AML-193 (cell line): ENCODE measurements at places on chromosomes 5 and 9.

DNA sequence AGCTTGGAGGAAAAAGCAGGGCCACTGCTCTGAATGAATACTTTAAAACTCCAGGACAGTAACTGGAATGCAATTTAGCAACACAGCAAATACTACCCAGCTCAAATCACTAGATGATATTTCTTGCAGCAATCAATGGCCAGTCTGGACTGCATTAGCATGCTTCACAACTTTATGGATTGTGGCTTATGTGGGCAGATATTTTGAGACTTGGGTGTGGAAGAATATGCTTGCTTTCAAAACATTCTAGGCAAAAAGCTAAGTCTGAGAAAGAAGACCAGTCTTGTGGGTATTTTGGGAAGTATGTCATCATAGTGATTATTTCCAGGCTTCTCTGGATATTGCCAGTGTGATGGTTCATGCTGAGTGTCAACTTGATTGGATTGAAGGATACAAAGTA, 3.1 kb downstream of the RANBP3L start:
- no peak for DNase-seq

DNA sequence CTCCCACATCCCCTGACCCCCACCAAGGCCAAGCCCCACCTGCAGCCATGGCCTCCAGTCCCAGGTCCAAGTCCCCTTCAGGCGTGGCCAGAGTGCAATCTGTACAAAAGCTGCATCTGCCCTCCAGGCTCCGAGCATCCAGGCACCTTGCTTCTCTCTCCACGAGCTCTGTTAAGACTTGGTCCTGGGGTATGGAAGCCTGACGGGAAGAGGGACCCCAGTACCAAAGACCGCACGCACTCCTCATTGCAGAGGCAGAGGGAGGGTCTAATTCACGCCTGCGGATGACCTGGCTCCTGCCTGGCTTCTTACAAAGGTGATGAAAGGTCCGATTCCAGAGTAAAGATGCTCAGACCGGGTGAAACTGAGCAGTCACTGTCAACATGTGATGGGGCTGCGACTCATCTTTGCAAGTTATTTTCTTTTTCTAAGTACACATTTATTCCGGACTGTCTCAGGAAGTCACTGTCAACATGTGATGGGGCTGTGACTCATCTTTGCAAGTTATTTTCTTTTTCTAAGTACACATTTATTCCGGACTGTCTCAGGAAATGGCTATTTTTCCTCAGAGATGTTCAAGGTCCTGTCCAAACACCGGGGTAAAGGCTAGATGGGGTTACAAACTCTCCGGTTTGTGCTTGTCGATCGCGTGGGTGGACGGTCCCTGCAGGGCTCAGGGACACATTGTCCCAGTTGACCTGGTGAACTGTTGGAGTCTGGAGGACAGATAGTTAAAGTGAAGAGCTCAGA, 252.0 kb upstream of the IRX4 start:
- DNase-seq, result no peak

- no peak for DNase-seq
Observed at GRCh38 chr9:113137196-113138168, 13.3 kb upstream of the SLC31A2 start.

- no peak for DNase-seq
Observed at GRCh38 chr5:39515881-39516280, 91.1 kb upstream of the DAB2 start.

DNA sequence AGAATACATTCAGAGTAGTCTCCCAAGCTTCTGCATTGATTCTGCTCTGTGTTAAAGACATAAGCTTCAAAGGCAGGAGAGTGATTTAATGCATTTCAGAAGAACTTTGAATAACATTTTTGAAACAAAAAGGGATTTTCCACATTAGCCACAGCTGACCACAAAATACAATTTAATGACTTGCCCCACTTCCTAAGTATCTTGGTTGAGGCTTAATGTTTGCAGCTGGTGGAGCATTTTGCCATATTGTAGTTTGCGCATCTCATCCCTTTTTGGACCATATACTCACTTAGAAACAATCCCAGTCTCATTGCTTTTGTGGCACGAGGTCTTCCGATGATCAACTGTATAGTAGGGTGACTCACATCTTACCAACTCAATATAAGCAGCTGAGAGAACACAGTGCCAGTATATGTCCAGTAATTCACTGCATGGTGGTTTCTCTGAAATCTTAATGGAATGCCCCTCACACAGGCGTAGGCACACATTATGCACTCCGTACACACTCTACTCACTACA, 455.8 kb upstream of the PTGER4 start:
- DNase-seq, result no peak

- DNase-seq, result no peak
Observed at GRCh38 chr9:92654481-92655301, 15.2 kb downstream of the IPPK start.

DNA sequence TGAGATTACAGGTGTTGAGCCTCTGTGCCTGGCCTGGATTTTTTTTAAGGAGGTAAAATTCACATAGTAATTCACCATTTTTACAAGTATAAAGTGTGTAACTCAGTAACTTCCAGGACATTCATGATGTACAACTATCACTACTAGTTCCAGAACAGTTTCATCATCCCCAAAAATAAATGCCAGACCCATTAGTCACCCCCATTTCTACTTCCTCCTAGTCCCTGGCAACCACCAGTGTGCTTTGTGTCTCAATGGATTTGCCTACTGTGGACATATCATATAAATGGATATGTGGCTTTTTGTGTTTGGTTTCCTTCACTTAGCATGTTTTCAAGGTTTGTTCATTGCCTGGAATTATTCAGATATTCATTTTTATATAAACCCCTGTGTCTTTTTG, 72.5 kb upstream of the PANK3 start:
- DNase-seq, result no peak

DNA sequence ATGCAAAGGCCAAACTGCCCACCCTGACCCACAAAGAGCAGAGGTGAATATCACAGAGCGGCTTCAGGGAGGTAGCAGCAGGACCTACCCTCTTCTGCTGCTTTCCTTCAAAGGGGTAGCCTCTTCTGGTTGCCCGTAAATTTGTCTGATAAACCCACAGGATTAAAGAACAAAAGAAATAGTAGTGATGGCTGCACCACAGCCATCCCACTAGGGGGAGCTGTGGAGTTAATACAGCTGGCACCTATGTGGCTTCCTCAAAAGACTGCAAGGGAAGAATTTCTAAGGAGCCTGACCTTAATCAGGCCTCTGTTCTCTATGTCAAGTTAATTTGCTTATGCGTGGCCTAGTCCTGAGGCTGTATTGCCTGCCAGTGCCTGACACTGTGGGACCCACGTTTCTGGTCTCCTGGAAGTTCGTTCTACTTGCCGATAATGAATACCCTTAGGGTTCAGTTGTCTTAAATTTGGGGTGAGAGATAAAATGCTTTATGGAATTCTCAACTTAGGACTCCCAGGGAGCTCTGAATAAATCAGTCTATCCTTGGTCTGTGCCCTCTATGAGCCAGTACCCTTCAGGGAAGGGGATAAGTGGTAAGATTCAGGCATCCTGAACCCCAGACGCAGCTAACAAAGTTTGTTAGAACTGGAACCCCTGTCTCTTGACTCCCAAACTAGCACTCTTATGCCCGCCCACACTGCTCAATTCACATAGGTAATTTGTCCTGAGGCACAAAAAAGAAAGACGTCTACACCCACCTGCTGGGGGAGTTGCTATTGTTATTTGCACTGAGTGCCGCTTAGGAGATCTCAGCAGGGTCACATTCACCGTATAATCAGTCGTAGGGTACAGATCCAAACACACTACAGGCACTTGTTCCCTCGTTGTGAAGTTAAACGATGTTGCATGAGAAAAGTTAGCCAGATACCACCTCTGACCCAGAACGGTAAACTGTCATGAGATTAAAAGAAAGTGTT, 77.1 kb downstream of the SUSD1 start:
- DNase-seq, result peak; percentile 80

GRCh38 chr9:125153712-125154367, 10.5 kb upstream of the SCAI start:
- no peak for DNase-seq

GRCh38 chr5:114419959-114420358, 58.1 kb downstream of the KCNN2 start:
- DNase-seq, result no peak

- peak; percentile 2 for DNase-seq
Observed at GRCh38 chr5:152560512-152561137, 155.5 kb upstream of the NMUR2 start.

DNA sequence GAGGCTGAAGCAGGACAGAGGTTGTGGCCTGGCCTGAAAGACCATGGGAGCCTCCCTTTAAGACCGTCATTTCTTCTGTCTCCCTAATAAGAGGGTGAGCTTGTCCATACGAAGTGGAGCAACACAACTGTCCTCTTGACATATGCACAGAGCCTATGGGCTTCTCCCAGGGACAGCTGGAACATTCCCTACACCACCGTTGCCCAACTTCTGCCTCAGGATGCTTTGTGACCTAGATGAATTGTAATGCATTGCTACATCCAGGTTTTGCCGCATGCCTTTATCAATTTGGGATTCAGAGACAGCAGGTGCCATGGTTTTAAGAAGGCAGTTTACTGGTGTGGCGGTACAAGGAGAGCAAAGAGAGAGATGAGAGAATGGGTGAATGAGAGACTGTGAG, 34.4 kb upstream of the ZNF622 start:
- no peak for DNase-seq

- DNase-seq, result no peak
Observed at GRCh38 chr9:107358986-107359385, 75.9 kb downstream of the RAD23B start.

- DNase-seq, result no peak
Observed at GRCh38 chr5:139090581-139090980, 107.6 kb downstream of the SIL1 start.

- DNase-seq, result no peak
Observed at GRCh38 chr5:55231919-55232270, 1.5 kb downstream of the CCNO start.

- DNase-seq, result no peak
Observed at GRCh38 chr5:21164425-21164824, 1176.4 kb upstream of the CDH18 start.

- DNase-seq, result no peak
Observed at GRCh38 chr5:122181863-122182262, 52.5 kb downstream of the ZNF474 start.

- DNase-seq, result no peak
Observed at GRCh38 chr9:137454145-137454596, 5.0 kb downstream of the NSMF start.

GRCh38 chr9:131868766-131869165, 128.9 kb upstream of the RAPGEF1 start:
- DNase-seq, result no peak

GRCh38 chr9:128972956-128973355, 25.5 kb downstream of the NUP188 start:
- DNase-seq, result no peak

- peak; percentile 82 for DNase-seq
Observed at GRCh38 chr5:150487199-150488061, 20.5 kb upstream of the NDST1 start.

DNA sequence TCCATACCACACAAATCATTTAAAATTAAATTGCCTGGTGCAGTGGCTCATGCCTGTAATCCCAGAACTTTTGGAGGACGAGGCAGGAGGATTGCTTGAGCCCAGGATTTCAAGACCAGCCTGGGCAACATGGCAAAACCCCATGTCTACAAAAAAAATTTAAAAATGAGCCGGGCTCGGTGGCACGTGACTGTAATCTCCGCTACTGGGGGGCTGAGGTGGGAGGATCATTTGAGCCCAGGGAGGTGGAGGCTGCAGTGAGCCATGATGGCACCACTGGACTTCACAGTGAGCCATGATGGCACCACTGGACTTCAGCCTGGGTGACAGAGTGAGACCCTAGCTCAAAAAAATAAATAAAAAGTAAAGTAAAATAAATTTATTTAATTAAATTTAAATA, 40.9 kb downstream of the LYRM7 start:
- DNase-seq, result no peak

DNA sequence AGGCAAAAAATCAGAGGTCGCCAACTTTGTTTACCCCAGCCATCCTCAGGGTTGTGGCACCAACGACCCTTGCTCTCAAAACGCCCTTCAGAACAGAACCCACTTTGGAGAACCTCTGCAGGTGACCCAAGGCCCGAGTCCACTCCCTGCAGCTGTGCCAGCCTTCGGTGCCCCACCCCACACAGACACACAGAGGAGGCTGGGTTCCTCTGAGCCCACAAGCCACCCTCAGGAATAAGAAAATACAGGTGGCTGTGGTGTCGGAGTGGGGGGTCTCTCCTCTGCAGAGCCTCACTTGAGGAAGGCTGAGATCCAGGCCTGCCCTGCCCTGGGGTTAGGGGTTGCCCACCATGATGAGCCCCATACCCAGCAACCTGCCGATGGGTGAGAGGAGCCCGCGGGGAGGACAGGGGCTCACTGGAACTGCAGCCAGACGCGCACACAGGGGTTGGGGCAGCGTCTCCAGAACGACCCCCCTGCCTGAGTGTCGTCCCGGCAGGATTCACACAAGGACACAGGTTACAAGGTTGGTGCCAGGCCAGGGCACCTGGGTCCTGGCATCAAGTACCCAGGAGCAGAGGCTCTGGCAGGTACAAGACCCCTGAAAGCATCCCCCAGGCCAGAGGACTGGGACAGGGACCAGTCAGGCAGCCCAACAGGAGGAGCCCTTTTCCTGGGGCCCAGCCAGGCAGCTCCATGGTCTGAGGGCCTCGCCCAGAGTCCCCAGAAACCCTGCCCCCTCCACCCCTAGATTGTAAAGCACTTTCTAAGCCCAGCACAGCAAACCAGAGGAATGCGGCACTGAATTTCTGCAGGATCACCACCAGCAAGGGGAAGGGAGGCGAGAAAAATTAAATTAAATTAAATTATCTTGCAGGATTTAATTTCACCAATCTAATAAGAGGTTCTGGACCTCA, 40.0 kb downstream of the NACC2 start:
- DNase-seq, result no peak

GRCh38 chr9:135403733-135404450, 75.7 kb upstream of the PPP1R26 start:
- DNase-seq, result no peak

GRCh38 chr5:19608444-19609002, 379.5 kb downstream of the CDH18 start:
- peak; percentile 4 for DNase-seq

DNA sequence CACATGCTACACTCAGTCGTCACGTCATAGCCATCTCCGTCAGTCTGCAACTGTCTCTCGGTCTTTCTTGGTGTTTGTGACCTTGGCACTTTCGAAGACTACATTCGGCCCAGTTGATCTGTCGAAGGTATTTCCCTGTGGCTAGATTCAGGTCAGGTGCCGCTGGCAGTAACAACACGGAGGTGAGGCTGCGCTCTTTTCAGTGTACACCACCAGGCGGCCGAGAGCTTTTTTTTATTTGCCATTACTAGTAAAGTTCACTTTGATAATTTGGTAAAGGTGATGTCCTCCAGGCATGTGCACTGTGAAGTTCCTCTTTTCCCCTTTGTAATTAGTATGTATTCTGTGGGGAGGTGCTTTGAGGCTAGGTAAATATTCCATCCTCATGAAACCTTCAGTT, 49.7 kb downstream of the RNF130 start:
- DNase-seq, result no peak

- DNase-seq, result no peak
Observed at GRCh38 chr9:129013674-129014073, 14.5 kb downstream of the SH3GLB2 start.

DNA sequence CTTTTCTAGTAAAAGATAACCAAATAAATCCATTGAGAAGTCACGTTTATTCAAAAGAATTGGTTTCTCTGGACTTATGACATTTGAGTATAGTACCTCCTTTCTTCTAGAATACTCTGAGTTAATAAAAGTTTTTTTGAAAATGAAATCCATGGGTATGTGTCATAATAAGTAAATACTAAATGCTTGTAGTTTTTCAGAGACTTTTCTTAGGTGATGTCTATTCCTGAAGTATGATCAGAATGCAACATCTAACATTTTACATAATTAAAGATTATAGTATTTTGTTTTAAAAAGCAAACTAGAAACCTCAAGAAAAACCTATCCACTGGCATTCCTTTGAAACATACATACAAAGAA, 63.2 kb downstream of the NFIB start:
- DNase-seq, result no peak

- DNase-seq, result peak; percentile 92
Observed at GRCh38 chr9:128053560-128053959, 13.6 kb downstream of the NAIF1 start.
